ENCODE measurements at places on chromosomes 6 and 20. TPM values are rescaled to one million over a fixed set of nuclear protein-coding genes. Genes with fewer than 3 reads are reported as not detected.

The SLC22A1 gene
- 0.31 TPM for total RNA-seq

The MEI4 gene
- not detected for total RNA-seq

The MAPK13 gene
- total RNA-seq, result 60.9 TPM

The EDN3 gene
- total RNA-seq, result not detected

The OLIG3 gene
- 0.61 TPM for total RNA-seq

The CRISP3 gene
- total RNA-seq, result not detected

The KCNQ5 gene
- 14.6 TPM for total RNA-seq

The ISM1 gene
- 1.4 TPM for total RNA-seq

DNA sequence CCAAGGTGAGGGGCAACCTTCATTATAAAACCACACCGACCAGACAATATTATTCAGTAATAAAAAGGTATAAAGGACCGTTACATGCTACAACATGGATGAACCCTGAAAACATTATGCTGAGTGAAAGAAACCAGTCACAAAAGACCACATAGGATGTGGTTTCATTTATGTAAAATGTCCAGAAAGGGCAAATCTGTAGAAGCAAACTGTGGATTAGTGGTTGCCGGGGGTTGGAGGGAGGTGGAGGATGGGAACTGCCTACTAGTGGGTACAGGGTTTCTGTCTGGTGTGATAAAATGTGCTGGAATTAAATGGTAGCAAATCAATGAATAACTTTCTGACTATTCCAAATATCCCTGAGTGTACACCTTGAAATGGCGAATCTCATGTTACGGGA lies 10.2 kb upstream of the PRND start:
- no peak overlapping the region for H3K4me3 ChIP-seq
- H3K27me3 ChIP-seq, result no peaks in the 10 kb centered on the region
- peak; percentile 51 for DNase-seq
- peaks cover 6% of the 10 kb centered on the region for H3K4me1 ChIP-seq

DNA sequence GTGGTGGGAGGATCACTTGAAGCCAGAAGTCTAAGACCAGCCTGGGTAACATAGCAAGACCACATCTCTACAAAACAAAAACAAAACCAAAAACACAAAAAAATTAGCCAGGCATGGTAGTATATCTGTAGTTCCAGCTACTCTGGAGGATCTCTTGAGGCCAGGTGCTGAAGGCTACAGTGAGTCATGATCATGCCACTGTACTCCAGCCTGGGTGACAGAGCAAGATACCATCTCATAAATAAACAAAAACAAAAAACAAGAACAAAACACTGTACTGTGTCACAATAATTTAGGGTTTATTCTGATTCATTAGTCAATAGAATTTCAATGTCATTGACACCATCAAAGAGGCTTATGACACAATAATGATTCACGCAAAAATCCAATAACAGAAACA lies 1121.7 kb upstream of the MAP3K7 start:
- H3K36me3 ChIP-seq, result no peaks in the 10 kb centered on the region
- DNase-seq, result no peak
- no peak overlapping the region for H3K27ac ChIP-seq
- H3K27me3 ChIP-seq, result no peaks in the 10 kb centered on the region

DNA sequence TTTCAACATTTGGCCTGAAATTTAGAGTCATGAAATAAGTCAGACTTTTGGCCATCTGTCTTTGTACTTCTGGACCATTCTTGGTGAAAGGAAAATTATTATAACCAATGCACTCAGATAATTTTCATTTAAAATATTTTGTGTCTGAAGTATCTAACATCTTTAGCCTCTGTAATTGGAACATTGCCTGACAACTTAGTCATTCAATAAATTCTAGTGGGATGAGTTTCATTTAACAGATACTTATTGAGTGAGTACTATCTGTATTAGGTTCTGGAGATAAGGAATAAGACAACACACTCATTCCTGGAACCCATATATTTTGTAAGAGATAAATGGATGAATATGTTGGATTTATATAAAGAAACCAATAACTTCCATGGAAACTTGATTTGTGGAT lies 536.0 kb downstream of the BCKDHB start:
- H3K36me3 ChIP-seq, result no peaks in the 10 kb centered on the region
- H3K4me3 ChIP-seq, result no peak overlapping the region
- H3K27me3 ChIP-seq, result no peaks in the 10 kb centered on the region
- no peaks in the 10 kb centered on the region for H3K4me1 ChIP-seq
- H3K27ac ChIP-seq, result no peak overlapping the region

GRCh38 chr20:24598346-24598745 lies 128.9 kb downstream of the SYNDIG1 start:
- no peaks in the 10 kb centered on the region for H3K4me1 ChIP-seq
- no peak overlapping the region for H3K27ac ChIP-seq
- peaks cover 4% of the 10 kb centered on the region for H3K27me3 ChIP-seq
- H3K36me3 ChIP-seq, result no peaks in the 10 kb centered on the region
- H3K4me3 ChIP-seq, result no peak overlapping the region

- peaks cover 27% of the 10 kb centered on the region for H3K4me1 ChIP-seq
- no peak for DNase-seq
- no peak overlapping the region for H3K27ac ChIP-seq
- no peak overlapping the region for H3K4me3 ChIP-seq
These were observed 42.4 kb upstream of the ZBP1 start for GRCh38 chr20:57662456-57663240.

- peak overlapping the region; percentile 93 for H3K4me3 ChIP-seq
- peak overlapping the region; percentile 97 for H3K27ac ChIP-seq
- peaks cover 70% of the 10 kb centered on the region for H3K4me1 ChIP-seq
- DNase-seq, result no peak
These were observed 3.9 kb downstream of the HMGA1 start for GRCh38 chr6:34240329-34241248.

DNA sequence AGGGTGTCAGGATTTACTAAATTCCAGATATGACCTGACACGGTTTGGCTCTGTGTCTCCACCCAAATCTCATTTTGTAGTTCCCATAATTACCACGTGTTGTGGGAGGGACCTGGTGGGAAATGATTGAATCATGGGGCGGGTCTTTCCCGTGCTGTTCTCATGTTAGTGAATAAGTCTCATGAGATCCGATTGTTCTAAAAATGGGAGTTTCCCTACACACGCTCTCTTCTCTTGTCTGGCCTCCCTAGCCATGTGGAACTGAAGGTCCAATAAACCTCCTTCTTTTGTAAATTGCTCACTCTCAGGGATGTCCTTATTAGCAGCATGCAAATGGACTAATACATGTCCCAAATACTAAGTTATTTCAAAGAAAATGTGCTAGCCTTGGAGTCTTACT lies 121.1 kb downstream of the CENPW start:
- H3K4me1 ChIP-seq, result no peaks in the 10 kb centered on the region
- no peaks in the 10 kb centered on the region for H3K27me3 ChIP-seq
- no peaks in the 10 kb centered on the region for H3K36me3 ChIP-seq
- no peak overlapping the region for H3K27ac ChIP-seq
- no peak for DNase-seq

GRCh38 chr20:43355610-43356009 lies 102.1 kb upstream of the SRSF6 start:
- H3K27me3 ChIP-seq, result no peaks in the 10 kb centered on the region
- DNase-seq, result no peak
- H3K4me3 ChIP-seq, result no peak overlapping the region
- no peak overlapping the region for H3K27ac ChIP-seq

GRCh38 chr20:22404419-22405170 lies 179.8 kb downstream of the FOXA2 start:
- DNase-seq, result no peak
- peaks cover 10% of the 10 kb centered on the region for H3K27me3 ChIP-seq
- H3K4me3 ChIP-seq, result no peak overlapping the region
- H3K36me3 ChIP-seq, result no peaks in the 10 kb centered on the region

DNA sequence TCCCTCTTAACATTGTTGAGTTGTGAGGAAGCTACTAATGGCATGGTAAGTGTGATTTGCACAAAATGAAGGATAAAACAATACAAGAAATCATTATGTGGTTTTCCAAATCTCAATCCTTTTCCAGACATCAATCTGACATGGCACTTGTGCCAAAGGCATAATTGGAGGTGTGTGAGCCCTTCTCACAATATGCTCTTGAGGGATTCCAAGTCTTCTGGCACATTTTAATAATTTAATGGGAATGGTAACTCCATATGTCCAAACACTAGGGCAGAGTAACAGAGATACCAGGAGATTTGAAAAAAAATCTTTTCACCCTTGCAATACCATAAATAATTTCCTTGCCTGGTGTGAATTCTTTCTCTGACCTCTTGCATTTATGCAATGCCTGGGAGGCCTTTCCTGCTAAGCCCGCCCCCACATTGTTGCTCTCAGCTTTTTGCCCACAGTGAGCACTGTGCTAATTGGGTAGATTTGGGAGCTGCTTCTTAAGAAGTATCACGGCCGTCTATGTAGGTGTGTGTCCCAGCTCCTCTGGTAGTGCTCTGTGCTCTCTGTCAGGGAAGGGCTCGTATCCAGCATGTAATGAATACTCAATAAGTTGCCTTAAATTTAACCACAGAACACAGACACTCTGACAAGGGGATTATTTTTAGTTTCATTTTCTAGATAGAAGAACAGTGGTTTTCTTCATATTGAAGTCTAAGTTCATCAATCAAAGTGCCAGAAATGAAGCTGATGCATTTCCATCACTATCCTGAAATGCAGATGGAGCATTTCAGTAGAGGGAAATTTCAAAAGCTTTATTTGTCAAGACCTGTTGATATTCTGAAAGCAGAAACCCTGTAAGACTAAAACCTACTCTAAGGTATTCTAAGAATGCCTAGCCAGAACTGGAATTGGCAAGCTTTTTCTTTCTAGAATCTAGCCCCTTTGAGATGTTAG lies 54.4 kb upstream of the CEP85L start:
- peak; percentile 60 for DNase-seq
- H3K4me1 ChIP-seq, result peaks cover 60% of the 10 kb centered on the region
- peak overlapping the region; percentile 90 for H3K27ac ChIP-seq
- H3K36me3 ChIP-seq, result peaks cover 55% of the 10 kb centered on the region
- H3K27me3 ChIP-seq, result no peaks in the 10 kb centered on the region

DNA sequence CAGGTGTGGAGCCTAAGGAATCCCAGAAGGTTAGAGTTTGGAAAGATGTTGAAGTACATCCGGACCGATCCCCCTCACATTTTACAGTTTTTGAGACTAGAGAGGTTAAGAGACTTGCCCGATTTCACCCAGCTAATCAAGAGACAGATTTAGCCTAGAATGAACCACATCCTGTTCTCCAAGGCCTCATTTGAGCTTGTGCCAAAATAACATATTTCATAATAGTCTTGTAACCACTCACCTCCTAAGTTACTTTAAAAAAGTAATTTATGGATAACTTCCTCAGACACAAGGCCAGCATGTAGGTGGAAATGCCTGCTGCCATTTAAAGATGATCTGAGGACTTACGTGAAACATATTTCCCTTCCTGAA lies 39.8 kb upstream of the ARHGAP18 start:
- no peaks in the 10 kb centered on the region for H3K27me3 ChIP-seq
- H3K4me1 ChIP-seq, result peaks cover 56% of the 10 kb centered on the region
- peak overlapping the region; percentile 94 for H3K27ac ChIP-seq
- peaks cover under 1% of the 10 kb centered on the region for H3K36me3 ChIP-seq
- DNase-seq, result no peak

GRCh38 chr6:124002377-124003081 lies 198.9 kb downstream of the NKAIN2 start:
- H3K4me3 ChIP-seq, result no peak overlapping the region
- no peak overlapping the region for H3K27ac ChIP-seq
- no peak for DNase-seq
- H3K27me3 ChIP-seq, result no peaks in the 10 kb centered on the region
- no peaks in the 10 kb centered on the region for H3K4me1 ChIP-seq

DNA sequence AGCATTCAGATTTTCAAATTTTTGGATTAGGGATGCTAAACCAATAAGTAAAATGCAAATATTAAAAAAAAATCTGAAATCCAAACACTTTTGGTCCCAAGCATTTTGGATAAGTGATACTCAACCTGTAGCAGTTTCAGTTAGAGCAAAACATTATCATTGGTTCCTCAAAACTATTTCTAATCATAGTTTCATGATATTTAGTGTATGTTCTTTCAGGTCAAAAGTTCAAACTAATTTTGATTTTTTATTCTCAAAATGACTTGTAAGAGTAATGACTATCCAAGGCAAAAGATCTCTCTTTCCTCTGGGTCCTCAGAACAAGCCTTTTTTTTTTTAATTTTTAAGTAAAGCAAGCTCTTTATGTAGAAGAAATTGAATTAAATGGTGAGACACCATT lies 64.0 kb upstream of the TFB1M start:
- H3K4me1 ChIP-seq, result peaks cover 11% of the 10 kb centered on the region
- H3K4me3 ChIP-seq, result no peak overlapping the region
- no peak overlapping the region for H3K27ac ChIP-seq
- no peak for DNase-seq

- DNase-seq, result no peak
- no peak overlapping the region for H3K4me3 ChIP-seq
- no peaks in the 10 kb centered on the region for H3K36me3 ChIP-seq
- H3K4me1 ChIP-seq, result no peaks in the 10 kb centered on the region
These were observed 19.5 kb upstream of the CNKSR3 start for GRCh38 chr6:154529957-154530356.

DNA sequence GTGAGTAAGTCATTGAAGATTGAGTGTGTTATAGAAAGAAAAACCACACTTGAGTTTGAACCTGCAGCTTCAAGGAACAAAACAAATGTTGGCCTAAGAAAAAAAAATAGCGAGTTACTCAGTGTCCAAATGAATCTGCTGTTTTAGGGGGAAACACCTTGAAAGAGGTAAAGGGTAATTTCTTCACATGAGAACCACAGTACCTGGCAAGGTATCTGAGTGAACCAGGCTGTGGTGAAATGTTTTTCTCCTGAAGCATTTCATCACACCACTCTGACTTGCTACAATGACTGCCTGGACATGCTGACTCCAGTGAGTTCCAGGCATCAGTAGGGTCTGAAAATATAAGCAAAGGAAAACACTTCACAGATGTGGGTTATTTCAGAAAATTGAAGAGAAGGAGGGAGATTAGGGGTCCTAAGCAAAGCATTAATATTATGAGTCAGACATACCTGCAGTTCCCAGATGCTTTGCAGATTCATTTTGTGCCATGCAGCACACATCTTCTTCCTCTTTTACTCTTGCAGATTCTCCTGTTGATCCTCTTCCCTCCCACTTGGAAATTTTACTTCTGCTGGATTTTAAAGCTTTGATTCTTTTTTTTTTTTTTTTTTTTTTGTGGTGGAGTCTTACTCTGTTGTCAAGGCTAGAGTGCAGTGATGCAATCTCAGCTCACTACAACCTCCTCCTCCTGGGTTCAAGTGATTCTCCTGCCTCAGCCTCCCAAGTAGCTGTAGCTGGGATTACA lies 206.2 kb upstream of the SGK1 start:
- no peak for DNase-seq
- no peaks in the 10 kb centered on the region for H3K27me3 ChIP-seq
- no peaks in the 10 kb centered on the region for H3K36me3 ChIP-seq
- no peak overlapping the region for H3K4me3 ChIP-seq
- H3K4me1 ChIP-seq, result peaks cover 43% of the 10 kb centered on the region

DNA sequence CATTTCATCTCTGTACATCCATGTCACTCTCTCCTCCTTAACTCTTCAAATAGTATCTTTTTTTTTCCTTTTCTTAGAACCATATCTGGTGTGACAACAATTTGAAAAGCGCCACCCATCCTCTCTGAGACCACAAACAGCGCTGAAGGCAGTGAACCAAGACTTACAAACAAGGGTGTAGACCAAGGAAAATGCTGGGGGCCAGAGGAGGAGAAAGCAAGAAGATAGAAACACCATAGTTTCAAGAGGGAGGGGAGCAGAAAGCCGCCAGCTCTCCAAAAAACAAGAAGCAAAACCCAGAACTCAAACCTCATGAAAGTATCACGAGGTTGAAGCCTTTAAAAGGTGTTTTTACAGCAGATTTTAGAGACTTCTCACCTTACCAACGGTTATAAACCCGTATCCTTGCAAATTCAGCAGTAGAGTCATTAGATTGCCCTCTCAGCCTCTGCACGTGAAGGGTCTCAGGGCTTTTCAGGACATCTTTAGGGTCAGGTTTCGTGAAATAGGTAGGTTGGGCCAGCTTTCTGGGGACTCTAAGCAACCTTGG lies 13.3 kb upstream of the RIPOR2 start:
- DNase-seq, result peak; percentile 64
- no peaks in the 10 kb centered on the region for H3K27me3 ChIP-seq
- peaks cover 32% of the 10 kb centered on the region for H3K36me3 ChIP-seq

Data from activated CD8-positive, alpha-beta T cell treated with anti-CD3 and anti-CD28 coated beads for 36 hours (primary cell).